CMK (cell line): ENCODE measurements at places on chromosomes 3 and 15.
A peak's percentile ranks its signal among the peaks of the same experiment; 100 is the strongest.

DNA sequence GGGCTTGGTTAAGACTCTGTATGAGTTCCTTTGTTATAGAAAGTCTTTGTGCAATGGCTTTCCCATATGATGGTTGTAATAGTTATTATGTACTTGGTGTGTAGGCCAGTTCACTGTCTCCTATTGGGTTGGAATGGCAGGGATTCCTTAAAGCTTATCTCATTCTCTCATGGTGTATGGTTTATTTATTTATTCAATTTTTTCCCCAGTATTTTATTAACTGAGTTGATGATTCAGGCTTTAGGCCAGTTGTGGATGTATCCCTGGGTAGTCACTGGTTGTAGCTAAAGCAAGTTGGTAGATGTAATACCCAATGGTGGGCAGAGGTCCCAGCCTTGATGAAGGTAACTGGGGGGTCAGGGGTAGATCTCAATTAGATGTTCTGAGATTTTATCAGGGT lies 349.4 kb downstream of the DOCK3 start:
- no peak for DNase-seq

DNA sequence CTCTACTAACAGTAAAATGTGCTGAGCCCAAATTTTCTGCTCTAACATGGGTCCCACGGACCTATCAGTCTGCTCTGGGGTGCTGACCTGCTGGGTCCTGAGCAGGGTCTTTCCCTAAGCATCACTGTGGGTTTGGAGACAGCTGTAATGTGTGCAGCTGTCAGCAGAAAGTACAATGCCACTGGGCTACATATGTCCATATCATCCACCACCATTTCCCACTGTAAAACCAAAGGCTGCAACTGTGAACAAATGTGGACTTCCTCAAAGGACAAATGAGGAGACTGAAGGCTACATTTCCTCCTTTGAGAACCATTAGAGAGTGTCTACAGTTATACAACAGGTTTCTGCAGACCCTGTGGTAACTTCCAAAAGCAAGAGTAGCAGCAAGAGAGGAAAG lies 33.8 kb upstream of the IP6K2 start:
- no peak for DNase-seq

- DNase-seq = no peak
Measured at GRCh38 chr15:52054381-52054780, 35.4 kb downstream of the MAPK6 start.

DNA sequence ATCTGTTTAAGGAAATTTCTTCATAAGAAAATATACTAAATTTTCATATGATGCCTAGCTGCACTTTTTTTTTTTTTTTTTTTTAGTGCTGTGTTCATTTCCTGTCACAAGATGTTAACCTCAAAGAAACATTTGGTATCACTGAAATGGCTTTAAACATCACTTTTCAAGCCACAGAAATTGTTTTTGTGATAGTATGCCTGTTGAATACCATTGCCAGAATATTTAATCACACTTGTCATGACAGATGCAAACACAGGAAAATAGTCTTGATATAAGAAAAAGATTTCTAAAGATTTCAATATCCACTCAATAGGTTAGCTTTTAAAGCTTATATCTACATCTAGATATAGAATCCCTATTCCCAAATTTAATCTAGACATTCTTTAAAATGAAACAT lies 608.5 kb upstream of the AGTR1 start:
- no peak for DNase-seq

- DNase-seq = no peak
Measured at GRCh38 chr3:133238015-133238414, 161.8 kb upstream of the BFSP2 start.

- no peak for DNase-seq
Measured at GRCh38 chr15:72156928-72157327, 38.7 kb downstream of the SENP8 start.

GRCh38 chr15:70702584-70702983 lies 60.8 kb downstream of the UACA start:
- no peak for DNase-seq

GRCh38 chr3:190593075-190593474 lies 79.2 kb downstream of the IL1RAP start:
- DNase-seq = no peak

DNA sequence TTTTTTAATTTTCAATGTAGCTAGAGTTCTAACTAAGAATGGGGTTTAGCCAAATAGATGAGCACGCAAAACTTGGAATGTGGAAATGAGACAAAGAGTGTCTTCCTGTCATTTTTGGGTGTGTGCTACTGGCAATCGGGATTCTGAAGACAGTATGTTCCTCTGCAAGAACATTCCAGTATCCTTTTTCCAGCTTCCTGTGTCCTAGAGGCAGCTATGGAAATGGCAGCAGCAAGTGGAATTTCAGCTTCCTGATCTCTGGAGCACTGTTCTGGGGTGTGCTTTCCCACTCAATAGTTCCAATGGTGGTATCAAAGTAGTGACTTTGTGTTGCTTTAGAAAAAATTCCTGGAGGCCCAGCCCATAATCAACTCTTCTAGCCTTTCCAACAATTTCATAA lies 642.9 kb upstream of the KCNMB2 start:
- DNase-seq = no peak

DNA sequence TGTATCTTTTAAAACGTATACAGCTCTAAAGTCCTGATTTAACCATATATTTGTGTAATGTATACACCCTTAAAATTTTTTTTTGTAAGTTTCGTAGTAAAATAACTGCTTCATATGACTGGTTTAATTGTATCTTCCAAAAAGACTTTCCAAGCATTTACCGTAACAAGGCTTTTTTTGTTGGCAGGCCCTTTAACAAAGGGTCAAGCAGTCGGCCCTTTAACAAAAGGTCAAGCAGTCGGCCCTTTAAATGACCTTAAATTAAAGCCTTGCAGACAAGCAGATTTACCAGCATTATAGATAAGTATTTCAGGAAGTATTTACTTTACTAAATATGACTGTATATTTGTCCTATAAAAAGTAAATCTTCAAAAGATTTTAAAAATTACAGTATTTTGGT lies 28.1 kb downstream of the TSC22D2 start:
- no peak for DNase-seq

DNA sequence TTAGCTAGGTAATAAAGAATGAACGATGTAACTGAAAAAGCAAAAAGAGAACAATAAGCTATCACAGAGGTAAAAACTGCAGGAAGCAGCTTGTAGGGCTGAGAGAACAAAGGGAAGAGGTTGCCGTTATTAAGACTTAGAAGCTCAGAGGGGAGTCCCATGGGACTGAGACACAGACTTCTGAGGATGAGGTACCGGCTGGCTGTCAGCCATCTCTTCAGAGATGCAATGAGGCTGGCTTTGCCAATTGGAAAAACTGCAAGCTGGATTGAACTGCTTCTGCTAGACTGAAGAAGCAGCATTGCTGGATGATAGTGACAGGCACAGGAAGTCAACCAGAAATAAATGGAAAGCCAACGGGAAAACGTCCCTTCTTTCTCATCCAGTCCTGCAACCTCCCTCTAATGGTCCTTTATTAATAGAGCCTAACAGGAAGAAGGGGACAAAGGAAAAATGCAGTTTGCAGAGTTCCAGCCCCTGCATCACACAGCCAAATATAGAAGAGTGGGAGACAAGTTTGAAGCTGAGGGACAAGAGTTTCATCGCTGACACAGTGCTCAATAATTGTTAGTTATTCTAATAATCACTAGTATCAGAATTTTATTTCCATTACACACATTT lies 21.1 kb upstream of the KLHL6 start:
- no peak for DNase-seq

DNA sequence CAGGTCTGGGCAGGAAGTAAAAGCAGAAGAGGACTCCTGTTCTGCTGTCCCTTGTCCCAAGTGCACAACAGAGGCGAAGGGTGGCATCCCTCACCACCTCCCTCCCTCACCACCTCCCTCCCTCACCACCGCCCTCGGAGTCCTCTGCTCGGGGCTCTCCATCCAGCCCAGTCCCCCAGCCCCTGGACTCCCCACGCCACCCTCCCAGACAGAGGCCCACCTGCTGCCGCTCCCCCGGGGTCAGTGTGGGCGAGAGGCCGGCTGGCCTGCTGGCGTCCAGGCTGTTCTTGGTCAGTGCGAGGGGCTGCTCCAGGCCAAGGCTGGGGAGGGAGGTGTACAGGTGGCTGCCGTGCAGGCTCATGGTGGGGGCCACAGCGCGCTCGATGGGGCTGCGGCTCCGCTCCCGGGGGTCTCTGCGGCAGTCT lies 79.1 kb downstream of the VGLL4 start:
- no peak for DNase-seq

- DNase-seq = no peak
Measured at GRCh38 chr3:45583021-45583851, 11.3 kb upstream of the LIMD1 start.

GRCh38 chr3:178086144-178086825 lies 450.0 kb upstream of the KCNMB2 start:
- DNase-seq = no peak

DNA sequence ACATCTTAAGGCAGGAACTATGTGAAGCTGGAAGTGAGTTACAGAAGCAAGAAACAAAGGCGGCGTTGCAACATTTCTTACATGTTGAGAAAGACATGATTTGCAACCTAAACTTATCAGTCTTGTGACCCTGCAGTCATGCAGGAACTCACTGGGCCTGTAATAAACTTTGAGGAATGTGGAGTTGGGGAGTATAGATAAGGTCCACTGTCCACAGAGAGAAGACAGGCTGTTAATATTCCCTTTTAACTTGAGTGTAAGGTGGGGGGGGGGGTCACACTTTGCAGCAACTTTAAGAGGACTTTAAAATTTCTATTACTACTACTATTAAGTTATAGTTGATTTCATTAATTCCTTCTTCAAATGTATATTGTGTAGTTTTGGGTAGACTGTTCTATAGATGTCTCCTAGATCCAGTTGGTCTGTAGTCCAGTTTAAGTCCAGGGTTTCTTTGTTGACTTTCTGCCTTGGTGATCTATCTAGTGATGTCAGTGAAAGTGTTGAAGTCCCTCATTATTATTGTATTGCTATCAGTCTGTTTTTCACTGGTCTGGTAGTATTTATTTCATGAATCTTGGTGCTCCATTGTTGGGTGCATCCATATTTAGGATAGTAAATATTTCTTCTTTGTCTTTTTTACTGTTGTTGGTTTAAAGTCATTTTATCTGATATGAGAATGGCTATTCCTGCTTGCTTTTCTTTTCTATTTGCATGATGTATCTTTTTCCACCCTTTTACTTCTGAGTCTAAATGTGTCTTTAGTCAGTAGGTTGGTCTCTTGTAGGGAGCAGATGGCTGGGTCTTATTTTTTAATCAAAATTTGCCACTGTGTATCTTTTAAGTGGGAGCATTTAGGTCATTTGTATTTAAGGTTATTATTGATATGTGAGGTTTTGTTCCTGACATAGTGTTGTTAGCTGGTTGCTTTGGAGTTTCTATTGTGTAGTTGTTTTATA lies 15.6 kb upstream of the FAM98B start:
- no peak for DNase-seq

DNA sequence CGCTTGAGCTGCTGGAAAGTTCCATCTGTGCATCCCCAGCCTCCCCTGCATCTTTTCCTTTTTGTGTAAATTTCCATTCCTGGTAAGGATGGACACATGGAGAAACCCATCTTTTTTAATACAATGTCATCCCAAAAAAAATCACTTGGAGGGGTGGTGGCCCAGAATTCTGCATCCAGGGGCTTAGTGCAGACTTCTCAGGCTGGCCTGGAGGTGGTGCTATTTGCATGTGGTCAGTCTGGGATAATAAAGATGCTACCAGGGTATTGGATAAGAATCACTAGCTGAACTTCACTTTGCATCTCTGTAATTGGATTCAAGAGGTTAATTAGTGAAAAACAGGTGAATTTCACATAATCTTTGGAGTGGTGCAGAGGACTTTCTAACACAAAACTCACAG lies 1.8 kb upstream of the ZSCAN2 start:
- no peak for DNase-seq

DNA sequence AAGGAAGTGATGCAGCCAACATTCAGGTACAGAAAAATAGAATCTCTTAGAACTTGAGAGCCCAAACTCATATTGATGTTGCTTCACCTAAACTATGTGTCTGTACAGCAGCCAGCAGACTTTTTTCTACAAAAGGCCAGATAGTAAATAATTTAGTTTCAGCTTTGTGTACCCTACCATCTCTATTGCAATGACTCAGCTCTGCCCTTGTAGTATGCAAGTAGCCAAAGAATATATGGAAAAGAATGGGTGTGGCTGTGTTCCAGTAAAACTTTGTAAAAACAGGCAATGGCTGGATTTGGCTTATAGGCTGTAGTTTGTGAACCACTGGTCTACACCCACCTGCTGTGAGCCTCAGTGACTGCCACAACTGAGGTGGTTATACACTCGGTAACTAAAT lies 392.5 kb upstream of the RARB start:
- no peak for DNase-seq

- peak; percentile 46 for DNase-seq
Measured at GRCh38 chr15:63466378-63467192, 37.8 kb upstream of the USP3 start.

- DNase-seq = no peak
Measured at GRCh38 chr3:197258168-197258755, 40.1 kb downstream of the DLG1 start.
